T-helper 2 cell (primary cell): ENCODE measurements at places on chromosomes 6 and 20.

DNA sequence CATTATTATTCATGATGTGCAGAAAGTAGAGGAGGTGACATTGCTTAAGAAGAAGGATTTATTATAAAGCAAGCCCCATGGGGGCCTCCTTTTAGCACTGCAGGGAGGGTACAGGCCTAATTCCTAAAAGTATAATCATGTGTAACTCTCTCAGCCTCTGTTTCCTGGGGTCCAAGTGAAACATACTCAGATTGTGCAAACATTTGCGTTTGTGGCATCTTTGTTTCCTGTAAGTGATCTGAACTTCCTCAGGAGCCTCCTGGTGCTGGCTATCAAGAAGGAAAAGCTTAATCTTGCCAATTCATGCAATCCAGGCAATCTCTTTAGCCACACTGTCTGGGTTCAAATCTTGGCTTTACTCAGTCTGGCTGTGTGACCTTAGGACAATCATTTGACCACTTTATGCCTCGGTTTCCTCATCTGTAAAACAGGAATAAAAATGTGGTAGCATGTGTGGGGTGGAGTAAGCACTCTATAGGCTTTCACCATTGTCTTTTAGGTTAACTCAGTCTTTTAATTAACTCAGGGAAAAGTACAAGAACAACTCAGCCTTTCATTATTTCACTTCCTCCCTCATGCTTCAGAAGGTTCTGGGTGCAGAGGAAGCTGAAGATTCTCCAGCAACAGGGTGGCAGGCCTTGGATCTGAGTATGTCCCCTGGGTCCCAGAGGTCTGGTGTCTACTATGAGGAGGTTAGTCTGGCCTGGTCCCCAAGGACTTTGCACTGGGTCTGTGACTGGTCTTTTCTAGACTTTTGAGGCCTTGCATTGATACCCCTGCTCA, 831 bp upstream of the SIRPB2 start:
- no peak for DNase-seq

DNA sequence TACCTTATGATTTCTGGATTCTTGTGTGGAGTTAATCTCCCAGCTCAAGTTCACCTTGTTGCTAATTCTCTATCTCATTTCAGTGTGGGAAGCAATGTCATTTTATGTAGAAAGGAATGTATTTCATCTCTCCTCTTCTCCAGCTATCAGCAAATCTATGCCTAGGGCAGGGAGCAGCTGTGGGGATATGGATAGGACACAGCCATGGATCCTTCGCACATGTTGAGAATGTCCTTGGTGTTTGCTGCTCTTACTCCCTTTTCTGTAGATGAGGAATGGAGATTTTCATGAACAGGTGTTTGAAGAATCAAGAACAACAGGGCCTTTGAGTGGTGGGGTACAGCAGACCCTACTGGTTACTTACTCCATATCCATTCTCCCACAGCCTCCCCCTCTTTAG, 182.0 kb downstream of the UST start:
- no peak for DNase-seq

- DNase-seq: no peak
Measured at GRCh38 chr6:101683884-101684283, 290.4 kb downstream of the GRIK2 start.

DNA sequence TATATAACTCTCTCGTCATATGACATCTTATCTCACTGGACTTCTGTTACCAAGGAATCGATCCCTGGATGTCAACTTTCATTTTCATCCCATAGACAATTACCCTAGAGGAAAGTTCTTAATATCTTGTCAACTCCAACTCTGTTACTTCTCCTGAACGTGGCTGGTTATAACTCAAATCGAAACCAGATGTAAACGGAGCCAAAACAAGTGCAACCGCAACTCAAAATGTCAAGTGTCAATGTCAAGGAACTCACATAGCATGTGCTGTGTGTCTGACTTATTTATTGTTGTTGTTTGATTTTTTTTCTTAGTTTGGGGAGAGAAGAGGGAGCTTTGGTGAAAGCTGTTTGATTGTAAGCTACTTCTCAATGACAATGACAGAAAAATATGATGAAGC, 108.6 kb downstream of the VIP start:
- DNase-seq: no peak

- DNase-seq: no peak
Measured at GRCh38 chr6:124539096-124539495, 423.1 kb upstream of the RNF217 start.

GRCh38 chr20:35963878-35964277, 4.5 kb upstream of the CNBD2 start:
- no peak for DNase-seq

GRCh38 chr20:23143098-23143497, 57.0 kb upstream of the CD93 start:
- no peak for DNase-seq

- DNase-seq: no peak
Measured at GRCh38 chr6:157073596-157073995, 249.7 kb downstream of the TMEM242 start.

DNA sequence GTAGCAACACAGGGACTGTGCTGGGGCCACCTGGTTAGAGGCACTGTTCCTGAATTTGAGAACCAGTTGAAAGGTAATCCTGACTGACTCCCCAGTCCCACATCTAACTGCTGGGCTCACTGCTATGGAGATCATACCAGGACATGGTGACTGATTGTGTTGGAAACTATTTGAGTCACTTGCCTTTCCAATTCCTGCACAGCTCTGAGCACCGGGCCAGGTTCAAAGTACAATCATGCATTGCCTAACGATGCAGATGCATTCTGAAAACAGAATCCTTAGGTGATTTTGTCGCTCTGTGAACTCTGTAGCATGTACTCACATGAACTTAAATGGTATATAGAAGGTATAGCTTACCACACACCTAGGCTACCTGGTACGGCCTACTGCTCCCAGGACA, 215.3 kb downstream of the BMP7 start:
- DNase-seq: no peak

- peak; percentile 81 for DNase-seq
Measured at GRCh38 chr6:28443112-28443773, at the start of gene ZSCAN23. ZSCAN23 (minus strand) TSS chr6:28443491; CDS start chr6:28436266, 7,225 bp downstream.

DNA sequence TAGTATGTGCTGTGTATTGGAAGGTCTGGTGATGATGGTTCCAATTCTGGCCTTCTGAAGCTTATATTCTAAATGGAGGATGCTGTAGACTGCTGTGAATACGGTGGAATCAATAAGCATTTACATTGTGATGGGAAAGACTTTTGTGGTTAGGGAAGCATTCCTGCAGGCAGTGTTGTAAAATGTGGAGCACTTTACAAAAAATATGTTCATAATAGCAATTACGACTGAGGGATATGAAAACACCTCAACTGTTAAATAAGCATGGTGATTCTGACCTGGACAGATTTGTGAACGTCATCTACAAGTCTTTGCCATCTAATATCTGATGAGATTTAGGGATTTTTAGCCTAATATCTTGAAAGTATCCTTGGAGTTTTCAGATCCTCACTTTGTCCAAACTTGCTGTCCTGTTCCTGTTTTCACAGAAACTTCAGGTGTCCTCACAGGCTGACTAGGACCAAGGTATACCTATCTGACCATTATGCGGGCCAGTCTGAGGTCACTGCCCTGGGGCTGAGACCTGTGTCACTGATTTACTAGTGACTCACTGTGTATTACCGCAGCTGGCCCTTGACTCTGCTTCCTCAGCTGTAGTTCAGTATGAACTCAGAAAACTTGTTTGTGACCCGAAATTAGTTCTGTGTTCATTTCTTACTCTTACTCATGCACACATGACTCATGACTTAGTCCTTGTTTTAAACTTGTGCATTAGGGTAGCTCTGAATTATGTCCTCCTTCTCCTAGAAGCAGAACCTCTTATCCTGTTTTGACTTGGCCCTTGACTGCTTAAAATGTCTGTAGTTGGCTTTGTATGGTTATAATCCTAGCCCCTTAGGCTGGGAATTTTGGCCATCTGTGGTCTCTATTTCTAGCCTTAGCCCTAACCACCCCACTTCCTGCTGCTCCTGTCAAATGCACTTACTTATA, 343.0 kb downstream of the CDKAL1 start:
- no peak for DNase-seq

DNA sequence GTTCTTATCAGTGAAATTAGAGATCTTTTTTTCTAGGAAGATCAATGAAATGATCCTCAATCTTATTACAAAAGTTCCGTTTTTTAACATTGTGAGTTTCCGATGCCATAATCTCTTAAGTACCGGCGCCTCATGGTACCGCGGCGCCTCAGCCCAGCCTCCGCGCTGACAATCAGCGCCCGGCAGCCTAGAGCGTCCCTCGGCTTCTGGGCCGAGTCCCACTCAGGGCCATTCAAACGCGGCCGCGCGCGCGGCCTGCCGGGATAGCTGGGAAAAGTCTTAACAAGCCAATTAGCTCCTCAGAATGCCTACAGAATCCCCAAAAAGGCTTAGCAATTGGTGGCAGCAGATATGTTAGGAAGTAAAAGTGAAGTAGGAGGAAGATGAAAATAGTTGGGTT, 204.8 kb downstream of the ADGB start:
- no peak for DNase-seq

GRCh38 chr20:15818651-15819071, 754.6 kb downstream of the KIF16B start:
- DNase-seq: no peak

DNA sequence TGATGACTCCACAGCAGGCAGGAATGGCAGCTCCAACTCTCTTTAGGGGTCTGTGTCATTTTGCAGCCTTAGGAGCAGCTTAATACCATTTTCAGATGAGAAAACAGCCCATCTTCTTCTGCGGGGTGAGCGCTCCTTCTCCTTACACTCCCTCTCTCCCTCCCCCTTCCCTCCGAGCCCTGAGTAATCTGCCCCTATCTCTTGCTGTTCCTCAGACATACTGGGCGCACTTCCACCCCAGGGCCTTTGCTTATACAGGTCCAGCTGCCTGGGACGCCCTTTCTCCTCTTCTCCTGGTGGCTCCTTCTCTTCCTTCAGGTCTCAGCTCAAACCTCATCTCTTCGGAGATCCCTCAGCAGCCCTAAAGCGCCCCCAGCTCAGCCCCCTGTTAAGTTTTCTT, 54.8 kb downstream of the SNAI1 start:
- no peak for DNase-seq

DNA sequence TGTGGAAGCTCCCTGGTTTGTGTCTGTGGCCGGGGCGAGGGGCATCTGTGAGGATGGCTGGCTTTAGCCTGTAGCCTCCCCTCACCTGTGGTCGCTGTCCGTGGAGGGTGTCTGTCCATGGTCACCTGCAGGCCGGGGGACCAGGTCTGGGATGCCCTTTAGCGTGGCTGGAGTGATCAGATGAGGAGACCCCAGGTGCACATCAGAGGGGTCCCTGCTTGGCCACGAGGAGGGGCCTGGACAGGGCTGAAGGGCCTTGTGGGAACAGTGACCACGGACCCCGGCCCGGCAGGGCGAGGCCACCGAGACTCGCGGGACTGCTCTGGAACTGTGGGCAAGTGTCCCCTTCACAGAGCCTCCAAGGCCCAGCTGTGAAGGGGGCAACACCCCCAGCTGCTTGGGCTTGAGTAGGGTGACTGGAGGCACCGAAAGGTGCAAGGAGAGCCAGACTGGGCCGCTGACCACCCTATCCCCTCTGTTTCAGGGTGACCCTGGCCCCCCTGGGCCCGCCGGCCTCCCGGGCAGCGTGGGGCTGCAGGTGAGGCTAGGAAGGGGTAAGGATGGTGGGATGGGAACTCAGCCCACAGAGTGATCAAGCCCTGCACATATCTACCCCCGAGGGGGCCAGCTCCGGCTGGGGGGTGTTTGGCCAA, 8.6 kb downstream of the COL9A3 start:
- no peak for DNase-seq

DNA sequence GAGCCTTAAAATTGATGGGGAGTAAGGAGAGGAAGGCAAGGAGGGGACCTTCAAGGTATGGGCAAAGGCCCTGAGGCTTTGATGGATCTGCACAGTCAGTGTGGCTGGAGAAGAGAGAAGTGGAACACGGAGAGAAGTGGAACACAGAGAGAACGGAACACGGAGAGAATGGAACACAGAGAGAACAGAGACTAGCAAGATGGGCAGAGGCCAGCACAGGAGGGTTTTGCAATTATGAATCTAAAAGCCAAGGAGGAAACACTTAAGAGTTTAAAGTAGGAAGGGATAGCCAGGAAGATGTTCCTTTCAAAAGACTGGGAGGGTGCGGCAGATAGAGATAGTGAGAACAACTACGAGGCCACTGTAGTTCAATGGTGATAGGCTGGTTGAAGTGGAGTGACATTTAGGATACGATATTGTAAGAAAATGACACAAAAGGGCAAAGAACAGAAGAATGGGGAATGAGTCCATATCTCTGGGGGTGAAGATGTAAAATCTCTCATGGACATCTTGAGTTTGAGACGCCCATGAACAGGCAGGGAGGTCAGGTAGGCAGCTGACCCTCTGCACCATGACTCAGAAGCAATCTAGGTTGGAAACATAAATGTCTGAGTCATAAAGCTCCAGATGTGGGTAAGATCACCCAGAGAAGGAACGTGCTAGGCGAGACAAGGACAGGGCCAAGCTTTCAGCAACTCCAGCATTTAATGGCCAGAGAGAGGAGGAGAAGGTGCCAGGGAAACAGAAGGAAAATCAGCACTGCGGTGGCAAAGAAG, 25.4 kb downstream of the ZMYND8 start:
- DNase-seq: no peak
